Nephron progenitor cell (in vitro differentiated cells): ENCODE measurements at places on chromosomes 7 and 10.
A peak's percentile ranks its signal among the peaks of the same experiment; 100 is the strongest.

GRCh38 chr10:65861249-65861648 lies 1064.6 kb upstream of the LRRTM3 start:
- DNase-seq, result no peak

DNA sequence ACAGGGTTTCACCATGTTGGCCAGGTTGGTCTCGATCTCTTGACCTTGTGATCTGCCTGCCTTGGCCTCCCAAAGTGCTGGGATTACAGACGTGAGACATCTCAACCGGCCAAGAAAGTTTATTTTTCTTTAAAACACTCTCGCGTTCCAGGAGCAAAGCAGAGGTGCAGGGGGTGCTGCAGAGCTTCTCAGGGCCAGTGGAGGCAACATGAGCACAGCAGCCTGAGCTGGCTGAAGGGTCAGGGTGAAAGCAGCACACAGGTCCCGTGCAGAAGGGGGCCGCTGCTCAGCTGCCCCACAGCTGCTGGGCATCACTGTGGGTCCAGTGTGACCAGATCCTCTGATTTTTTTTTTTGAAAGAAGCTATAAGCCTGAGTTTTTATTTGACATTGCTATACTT lies 46.1 kb downstream of the EPHB4 start:
- no peak for DNase-seq

DNA sequence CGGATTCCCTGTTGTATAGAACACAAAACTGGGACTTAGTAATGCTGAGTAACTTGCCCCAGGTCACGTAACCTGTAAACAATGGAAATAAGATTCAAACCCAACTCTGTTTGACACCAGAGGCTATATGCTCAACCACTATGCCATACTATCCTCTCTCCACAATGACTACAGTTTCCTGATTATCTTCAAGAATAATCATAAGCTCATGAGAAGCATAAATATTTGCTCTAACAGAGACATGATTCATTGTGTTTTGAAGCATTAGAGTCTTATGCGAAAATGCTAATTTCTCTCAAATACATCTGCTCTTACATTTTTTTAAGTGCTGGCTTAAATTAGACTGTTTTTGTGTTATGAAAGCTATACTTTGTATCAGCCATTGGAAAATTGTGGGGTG lies 241.3 kb downstream of the LHFPL3 start:
- no peak for DNase-seq

- no peak for DNase-seq
Observed at GRCh38 chr7:28155964-28156363, 24.6 kb downstream of the JAZF1 start.

DNA sequence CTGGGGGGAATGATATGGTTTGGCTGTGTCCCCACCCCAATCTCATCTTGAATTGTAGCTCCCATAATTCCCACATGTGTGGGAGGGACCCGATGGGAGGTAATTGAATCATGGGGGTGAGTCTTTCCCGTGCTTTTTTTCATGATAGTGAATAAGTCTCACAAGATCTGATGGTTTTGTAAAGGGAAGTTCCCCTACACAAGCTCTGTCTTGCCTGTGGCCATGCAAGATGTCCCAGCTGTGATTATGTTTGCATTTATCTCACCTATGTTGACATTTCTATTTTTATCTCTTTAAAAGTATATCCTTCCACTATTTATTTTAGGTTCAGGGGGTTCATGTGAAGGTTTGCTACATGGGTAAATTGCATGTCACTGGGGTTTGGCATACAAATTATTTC lies 323.9 kb upstream of the GLI3 start:
- no peak for DNase-seq

DNA sequence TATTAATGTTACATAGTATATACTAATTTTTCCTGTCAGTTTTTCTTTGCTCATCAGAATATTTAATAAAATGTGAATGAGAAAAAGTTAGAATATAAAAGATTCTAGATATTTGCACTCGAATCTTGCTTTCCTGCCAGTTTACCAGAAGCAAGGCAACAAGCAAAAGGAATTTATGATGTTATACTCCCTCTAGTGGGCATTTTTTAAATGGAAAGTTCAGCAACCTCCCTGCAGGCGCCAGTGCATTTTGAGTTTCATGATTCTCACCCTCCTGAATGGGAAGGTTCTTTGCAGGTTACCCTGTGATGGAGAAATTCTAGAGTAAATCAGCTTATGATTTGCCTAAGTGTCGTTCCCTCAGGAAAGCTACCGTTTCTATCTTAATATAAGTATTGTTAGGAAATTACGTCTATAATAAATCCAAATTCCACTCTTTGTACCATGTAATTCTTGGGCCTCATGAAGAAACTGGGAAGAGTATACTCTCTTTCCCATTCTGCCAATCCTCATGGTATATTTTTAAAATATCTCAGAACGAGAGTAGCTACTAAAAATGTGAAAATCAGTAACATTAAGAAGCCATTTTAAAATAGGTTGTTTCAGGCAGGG lies 350.0 kb downstream of the CRPPA start:
- peak; percentile 33 for DNase-seq

- DNase-seq, result no peak
Observed at GRCh38 chr10:62961951-62962523, 145.9 kb upstream of the EGR2 start.

DNA sequence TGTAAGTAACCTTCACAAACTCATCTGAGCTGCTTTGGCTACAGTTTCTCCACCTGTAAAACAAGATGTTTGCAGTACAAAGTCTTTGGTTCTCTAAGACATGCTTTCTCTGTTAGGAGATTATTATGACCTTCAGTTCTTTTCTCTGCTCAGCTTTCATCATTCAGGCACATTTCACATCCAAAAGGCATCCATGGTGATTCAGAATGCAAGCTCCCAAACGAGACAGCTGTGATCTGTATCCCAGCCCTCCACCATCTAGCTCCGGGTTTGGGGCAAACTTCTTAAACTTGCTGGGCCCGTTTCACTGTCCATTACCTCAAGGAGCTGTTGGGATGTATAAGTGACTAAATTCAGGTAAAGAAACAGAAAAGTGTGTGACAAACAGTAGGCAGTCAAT lies 95.8 kb upstream of the COL1A2 start:
- no peak for DNase-seq
